ENCODE measurements at places on chromosomes 6 and 20. TPM values are rescaled to one million over a fixed set of nuclear protein-coding genes. Genes with fewer than 3 reads are reported as not detected.

The APCDD1L gene
- total RNA-seq: 24.2 TPM

The SS18L1 gene
- 7.8 TPM for total RNA-seq

The PSORS1C1 gene
- 0.15 TPM for total RNA-seq

The EDN1 gene
- 12.5 TPM for total RNA-seq

DNA sequence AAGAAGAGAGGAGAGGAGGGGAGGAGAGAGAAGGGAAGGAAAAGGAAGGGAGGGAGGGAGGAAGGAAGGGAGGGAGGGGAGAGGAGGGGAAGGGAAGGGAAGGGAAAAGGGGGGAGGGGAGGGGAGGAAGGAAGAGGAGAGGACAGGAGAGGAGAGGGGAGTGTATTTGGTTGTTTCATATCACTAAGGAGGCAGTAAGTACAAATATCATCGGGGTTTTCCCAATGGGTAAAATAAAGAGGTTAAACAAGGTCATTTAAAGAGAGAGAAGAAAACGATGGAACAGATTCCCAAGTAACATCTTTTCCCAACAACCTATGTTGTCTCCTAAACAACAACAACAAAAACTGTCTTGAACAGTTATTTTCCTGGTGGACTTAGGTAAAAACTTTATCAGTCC, 43.6 kb downstream of the MBOAT1 start:
- no peak for DNase-seq

GRCh38 chr20:41784209-41784958, 166.2 kb upstream of the CHD6 start:
- no peak for DNase-seq

DNA sequence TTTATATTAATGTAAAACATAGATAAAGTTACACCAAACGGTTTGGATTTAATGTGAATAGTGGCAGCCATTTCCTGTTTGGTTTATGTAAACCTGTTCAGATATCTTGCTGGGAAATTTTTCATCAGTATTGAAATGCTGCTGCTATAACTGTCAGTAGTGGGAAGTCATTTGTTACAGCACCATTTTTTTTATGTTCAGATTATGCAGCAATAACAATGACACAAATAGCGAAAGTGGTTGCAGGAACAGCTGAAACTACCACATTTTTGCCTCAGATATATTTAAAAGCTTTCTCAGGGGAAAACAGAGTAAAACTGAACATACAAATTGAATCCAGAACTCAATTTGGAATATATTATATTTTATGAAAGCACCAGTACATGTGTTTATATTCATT, 128.8 kb upstream of the SIM1 start:
- DNase-seq: no peak

- DNase-seq: no peak
Measured at GRCh38 chr20:34150306-34151000, 38.4 kb upstream of the EIF2S2 start.

DNA sequence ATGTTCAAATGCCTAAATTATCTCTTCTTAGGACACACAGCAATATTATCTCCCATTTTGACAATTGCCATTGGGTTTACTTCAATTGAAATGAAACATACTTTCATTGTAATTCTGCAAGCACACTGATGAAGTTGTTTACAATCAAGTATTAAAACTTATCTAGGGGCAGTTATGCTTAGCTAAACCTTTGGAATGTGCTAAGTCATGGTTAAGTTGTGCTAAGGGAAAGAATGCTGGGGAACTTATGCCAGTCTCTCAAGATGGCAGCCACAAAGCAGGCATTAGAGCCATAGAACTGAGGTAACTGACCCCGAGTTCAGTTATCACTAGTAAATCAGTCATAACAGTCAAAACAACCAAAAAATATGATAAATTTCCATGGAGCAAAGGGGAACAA, 59.1 kb upstream of the NT5E start:
- DNase-seq: peak; percentile 65

DNA sequence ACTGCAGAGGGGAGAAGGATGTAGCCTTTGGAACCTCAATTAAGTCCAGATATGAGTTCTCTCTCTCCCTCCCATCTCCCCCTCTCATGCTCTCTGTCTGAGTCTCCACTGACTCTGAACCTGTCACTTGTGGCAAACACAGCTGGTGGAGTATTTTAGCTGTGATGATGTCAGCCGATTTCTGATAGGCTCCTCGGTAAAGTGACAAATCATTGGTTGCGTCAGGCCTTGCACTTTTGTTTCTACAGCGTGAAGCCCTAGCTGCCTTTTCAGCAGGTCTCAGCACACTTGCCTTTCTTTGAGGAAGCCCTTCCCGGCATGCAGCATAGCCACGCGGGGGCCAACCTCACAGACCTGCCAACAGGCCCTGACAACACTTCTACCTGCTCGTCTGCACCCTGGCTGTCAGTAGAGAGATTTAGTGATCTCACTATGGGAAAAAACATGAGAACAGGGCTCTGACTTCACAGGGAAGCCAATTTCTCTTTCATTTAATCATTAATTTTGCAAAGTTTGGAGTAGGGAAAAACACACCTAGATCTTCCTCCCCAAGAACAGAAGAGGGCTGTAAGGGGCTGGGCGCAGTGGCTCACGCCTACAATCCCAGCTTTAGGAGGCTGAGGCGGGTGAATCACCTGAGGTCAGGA, 84.4 kb downstream of the GMPR start:
- peak; percentile 79 for DNase-seq

DNA sequence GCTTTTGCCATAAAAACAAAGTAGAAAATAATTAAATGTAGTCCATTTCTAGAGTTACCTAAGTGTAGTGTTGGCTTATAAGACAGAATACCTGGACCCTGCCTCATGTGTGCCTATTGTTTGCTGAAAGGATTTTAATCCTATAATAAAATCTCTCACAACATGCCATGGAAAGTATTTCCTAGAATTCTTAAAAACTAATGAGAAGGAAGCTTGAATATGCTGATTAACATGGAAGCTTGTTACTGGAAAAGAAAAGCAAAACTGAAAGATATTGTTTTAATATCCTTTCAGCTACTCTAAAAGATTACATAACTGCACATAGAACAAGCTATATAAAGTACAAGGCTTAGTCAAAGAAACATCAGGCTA, 18.0 kb upstream of the FAM135A start:
- no peak for DNase-seq

- no peak for DNase-seq
Measured at GRCh38 chr6:107713563-107713962, 110.5 kb downstream of the SCML4 start.

GRCh38 chr6:135951169-135951568, 99.7 kb downstream of the PDE7B start:
- no peak for DNase-seq

GRCh38 chr6:69601132-69601531, 195.7 kb downstream of the LMBRD1 start:
- no peak for DNase-seq

Measured in M059J (cell line).